Activated CD4-positive, CD25-positive, alpha-beta regulatory T cell treated with anti-CD3 and anti-CD28 coated beads, Interleukin-2, amount 50 U/mL, for 72 hours (primary cell): ENCODE measurements at places on chromosomes 12 and 14.

DNA sequence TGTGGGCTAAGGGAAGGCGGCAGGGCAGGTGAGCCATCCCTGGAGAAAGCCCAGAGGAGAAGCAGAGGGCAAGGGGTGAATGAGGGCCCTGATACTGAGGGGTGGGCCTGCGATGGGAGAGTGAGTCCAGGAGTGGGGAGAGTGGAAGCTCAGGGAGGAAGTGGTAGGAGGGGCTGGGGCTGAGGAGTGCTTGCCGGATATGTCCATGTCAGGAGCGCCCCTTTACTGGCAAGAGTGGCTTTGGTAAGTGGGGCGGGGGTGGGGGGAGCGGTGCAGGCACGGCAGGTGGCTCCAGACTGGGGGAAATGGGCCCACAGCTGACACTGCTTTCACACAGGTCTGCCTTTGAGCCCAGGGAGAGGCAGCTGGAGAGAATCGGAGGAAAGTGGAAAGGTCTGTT lies 86.4 kb upstream of the GPR68 start:
- no peak for DNase-seq

- no peak for DNase-seq
Measured at GRCh38 chr12:50598321-50598862, 93.6 kb downstream of the DIP2B start.

GRCh38 chr12:83826112-83826511 lies 1086.5 kb downstream of the SLC6A15 start:
- DNase-seq = no peak

DNA sequence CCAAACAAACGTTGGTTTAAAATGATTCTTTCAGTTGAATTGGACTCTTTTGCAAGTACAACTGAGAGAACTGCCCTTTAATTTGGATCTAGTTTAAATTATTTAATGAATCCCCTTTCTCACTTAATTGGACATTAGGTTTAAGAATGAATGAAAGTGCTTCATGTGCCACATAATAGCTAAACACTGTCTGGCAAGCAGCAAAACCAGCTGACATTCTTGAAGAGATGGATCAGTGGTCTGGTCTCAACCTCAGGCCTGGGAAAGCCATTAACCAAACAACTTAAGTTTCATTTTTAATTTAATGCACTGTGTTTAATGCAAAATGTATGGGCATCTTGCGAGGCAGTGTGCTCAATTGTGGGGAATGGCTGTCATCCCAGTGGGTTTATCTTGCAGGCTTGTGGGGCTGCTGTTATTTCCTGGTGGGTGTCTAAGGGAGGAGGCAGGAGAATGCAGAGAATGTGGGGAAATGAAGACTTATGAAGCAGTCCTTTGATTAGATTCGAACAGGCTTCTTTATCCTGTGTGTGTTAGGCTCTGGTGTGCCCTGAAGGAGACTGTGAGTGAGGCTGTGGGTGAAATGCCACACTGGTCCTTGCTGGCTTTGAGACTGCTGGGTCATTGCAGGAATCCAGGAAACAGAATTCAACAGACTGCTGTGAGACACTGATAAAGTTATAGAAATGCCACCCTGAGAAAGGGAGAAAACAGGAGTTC lies 144.1 kb upstream of the PELI2 start:
- no peak for DNase-seq

DNA sequence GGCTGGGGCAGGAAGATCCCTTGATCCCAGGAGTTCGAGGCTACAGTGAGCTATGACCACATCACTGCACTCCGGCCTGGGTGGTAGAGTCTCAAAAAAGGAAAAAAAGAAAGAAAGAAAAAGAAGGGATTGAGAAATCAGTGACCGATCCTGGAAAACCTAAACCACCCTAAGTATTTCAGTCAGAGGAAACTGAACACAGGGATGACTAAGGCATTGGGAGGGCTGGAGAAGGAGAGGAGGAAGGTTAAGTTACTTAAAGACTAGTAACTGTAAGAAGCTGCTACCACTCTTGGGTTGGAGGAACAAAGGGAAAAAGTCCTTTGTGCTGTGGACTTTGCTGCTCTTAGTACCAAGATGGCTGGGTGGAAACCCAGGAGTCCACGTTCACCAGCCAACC lies 10.6 kb downstream of the HHIPL1 start:
- no peak for DNase-seq

- no peak for DNase-seq
Measured at GRCh38 chr14:33532553-33532952, 418.3 kb downstream of the EGLN3 start.

DNA sequence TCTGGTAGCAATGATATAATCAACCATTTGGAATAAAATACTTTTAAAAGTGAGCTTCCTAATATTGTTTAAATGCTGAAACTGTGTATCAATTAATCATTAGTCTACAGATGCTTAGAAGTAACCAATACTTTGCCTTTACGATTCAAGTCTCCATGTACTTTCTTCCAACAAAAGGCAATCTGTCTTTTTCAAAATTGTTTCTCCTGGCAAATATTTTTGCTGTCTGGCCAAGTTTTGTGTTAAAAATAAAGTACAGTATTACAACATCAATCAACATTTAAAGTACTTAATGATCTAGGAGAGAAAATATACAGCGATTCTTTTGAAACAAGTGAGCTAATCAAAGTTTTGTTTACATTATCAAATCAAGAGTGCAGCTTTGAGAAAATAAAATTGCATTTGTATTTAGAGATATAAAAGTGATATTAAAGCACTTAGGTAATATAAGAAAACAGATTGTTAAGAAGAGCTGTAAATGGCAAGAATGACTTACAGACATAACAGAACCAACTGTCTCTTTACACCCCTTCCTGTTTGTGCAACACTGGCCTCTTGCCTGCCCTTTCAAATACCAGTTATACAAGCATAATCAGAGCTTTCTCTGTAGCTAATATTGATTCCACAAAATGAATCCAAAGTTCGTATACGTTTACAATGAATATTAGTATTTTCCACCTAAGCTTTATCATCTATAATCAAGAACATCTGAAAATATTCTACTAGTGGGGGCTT lies 38.2 kb upstream of the FBLN5 start:
- no peak for DNase-seq

GRCh38 chr14:102058961-102059360 lies 27.9 kb downstream of the HSP90AA1 start:
- no peak for DNase-seq
